Posterior vena cava (tissue), 2 donors: ENCODE measurements at places on chromosomes 7 and 10. TPM values are rescaled to one million over a fixed set of nuclear protein-coding genes. Genes with fewer than 3 reads are reported as not detected.

- no peak for DNase-seq
Measured at GRCh38 chr10:114761205-114762193, 60.1 kb upstream of the FHIP2A start.

DNA sequence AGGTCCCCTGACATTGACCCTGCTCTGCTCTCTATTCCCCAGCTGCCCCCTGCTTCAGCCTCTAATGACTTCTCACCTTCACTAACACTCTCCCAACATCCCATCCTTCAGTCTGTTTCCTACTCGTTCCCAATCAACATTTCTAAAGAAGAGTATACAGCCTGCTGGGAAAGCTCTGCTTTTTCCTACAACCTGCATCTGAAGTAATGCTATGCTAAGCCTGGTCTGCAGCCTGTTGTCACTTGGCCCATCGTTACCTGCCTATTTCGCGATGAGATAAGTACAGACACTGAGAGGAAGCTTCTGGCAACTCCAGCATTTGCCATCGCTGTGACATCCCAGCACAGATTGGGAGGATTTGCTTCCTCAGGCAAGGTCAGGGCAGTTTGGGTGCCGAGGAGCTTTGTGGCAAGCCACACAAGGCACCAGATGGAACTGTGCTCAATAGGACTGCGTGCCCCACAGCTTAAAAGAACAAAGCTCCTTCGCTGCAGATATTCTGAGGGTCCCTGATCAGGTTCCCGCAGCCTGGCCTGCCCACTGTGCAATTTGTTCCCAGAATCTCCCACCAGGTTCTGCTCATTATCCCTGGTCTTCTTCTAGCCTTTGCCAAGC, 51.4 kb downstream of the PKD1L1 start:
- DNase-seq = no peak

DNA sequence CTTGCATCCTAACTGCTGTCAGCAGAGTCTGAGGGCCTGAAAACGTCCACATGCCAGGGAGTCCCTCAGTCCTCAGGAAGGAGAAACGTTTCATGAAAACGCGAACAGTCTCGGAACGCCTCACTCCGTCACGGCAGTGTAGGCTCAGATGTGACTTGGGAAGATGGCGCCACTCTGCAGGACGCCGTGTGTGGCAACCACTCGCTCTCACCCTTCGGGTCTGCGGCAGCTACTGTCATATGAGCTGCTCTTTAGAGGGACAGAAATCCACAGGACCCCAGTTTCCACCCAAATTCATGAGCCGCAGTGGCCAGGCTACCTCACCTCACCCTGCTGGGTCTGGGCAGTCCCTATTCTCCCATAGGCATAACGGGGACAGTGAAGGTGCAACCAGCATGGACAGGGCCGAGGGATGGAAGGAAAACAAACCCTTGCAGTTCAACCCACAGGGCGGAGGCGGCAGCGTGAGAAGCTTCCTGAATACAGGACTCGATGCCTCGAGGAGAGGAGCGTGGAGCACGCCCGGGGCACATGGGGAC, 438.3 kb downstream of the DNAJB6 start:
- no peak for DNase-seq

DNA sequence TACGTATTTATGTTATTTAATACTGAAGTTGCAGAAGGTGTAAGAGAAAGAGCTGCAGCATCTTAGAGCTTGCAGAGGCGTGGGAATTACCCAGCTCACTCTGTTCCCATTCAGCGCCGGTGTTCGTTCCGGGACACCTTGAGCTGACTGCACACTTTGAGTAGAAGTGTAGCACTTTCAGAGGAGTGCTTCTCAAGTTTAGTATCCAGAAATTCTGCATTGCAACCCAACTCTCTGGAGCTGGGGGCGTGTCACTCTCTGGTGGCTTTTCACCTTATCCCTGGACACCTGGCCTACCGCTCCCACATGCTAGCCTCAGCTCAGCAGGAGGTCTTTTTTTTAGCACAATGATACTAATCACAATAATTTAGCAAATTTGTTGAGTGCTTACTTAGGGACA, 66.4 kb upstream of the SHH start:
- no peak for DNase-seq

DNA sequence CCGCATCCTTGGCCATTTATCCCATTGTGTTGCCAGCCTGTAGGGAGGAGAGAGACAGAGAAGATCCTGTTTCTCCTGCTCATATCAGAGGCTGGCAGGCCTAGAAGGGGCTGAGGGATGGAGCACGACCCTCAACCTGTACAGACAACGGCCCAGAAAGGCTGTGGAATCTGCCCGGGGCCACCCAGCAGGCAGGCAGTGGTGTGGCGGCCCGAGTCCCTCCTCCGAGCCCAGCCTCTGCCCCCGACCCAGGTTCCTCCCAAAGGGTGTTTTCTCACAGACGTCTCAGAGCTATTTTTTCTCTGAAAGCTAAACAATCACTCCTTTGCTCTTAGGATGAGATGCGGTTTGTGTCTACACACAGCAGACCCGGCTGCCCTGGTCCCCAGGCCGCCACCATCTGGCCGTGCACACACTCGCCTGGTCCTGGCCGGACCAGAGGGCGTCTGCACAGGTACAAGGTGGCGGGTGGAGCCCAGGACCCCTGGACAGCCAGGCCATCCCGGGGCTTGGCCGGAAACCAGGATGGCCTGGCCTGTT, 69.3 kb downstream of the FOXL3 start:
- DNase-seq = peak; percentile 63

- peak; percentile 94 for DNase-seq
Measured at GRCh38 chr10:102133373-102134195, 744 bp downstream of the PPRC1 start.

GRCh38 chr10:24790073-24790472, 66.4 kb upstream of the ARHGAP21 start:
- no peak for DNase-seq

DNA sequence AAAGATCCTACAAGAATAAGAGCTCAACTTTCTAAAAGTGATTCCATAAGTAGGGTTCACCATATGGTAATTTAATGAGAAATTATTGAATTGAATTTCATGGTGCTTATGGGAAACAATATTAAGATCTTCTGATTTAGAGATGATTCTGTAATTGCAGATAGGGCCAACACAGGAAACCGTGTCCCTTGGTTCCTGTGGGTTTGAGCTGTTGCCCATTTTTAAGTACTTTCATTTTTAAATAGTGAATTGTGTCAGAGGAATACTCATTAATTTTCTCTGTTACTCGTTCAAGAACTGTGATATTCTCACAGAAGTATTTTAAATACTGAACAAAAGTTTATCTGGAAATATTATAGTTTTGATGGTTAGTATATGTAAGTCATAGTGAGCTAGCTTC, 129.2 kb downstream of the SRI start:
- DNase-seq = no peak

DNA sequence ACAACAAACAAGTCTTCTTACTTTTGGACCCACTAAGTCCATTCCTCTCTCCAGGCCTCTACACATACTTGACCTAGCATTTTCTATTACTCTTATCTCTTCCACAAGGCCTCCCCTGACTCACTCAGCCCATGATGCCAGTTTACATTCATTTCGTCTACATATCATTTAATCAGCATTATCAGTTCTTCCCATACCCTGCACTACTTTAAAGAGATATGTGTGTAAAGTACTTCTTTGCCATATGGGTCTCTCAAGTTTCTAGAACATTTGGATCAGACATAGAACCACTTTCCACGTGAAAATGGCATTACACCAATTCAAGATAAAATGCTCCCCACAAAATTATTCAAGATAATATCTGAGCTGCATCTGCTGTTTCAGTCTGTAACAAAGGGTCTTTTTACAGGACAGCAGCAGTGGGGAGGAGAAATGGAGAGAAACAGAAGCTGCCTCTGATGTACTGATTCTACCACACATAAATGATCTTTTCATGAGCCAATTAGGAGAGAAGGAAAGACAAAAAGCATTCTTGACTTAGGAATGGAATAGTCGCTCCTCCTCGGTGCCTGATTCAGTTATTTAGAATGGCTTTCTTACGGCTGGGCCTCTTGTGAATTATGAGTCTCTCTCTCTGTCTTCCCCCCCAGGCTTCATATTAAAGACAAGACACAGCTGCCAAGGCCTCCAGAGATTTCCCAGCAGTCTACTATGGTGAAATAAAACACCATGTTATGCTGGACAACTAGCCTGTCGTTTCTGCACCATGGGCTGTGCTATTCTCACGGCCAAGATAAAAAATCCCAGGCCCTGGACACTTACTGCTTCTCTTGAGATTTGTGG, 46.9 kb upstream of the SEPTIN7 start:
- DNase-seq = no peak

DNA sequence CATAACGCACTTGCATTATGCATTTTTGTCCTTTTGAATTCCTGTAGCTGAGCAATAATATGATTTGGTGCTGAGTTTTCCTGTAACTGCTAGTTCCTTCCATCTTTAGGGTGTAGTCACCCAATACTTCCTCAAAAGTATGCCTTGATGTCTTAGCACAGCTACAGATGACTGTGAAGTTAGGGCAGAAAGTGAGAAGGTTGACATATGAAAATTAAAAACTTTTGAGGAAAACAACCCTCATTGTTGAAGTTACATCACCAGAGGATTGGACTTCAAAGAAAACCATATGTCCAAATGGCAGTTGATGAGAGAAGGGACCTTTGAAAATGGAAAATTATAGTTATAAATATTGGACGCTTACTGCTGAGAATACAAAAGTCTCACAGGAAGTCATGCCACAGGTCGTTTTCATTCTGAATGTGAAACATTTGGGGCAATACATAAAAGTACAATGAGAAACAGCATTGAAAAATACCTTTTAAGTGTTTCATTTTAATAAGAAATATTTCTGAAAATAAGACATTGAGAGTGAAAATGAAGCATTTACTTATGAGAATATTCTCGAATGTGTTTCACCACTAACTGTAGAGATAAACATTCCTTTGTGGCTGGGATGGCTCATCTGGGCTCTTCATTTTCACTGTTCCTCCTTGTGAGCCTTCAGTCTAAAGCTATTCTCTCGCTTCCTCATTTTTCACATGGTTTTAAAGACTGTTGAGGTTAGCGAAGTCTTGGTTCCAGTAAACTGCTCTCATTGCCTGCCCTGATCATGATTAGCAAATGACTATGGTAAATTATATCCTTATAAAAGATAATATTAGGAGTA, 61.4 kb upstream of the NME8 start:
- DNase-seq = no peak

DNA sequence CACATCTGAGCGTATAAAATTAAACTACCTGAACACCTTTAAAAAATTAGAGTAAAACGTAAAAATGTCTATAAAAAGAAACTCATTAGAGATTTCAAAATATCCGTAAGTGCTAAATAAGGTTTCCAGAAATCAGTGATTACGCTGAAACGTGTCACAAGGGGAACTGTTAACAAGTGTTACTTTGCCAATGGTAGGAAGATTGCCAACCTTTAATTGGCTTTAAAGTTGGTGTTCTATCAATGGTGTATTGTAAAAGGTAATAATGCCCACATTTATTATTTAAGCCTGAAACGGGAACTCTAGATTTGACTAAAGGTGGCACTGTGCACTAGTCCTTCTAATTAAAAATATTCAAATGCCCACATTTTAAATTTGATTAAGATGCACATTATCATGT, 37.8 kb upstream of the HIBADH start:
- DNase-seq = no peak

DNA sequence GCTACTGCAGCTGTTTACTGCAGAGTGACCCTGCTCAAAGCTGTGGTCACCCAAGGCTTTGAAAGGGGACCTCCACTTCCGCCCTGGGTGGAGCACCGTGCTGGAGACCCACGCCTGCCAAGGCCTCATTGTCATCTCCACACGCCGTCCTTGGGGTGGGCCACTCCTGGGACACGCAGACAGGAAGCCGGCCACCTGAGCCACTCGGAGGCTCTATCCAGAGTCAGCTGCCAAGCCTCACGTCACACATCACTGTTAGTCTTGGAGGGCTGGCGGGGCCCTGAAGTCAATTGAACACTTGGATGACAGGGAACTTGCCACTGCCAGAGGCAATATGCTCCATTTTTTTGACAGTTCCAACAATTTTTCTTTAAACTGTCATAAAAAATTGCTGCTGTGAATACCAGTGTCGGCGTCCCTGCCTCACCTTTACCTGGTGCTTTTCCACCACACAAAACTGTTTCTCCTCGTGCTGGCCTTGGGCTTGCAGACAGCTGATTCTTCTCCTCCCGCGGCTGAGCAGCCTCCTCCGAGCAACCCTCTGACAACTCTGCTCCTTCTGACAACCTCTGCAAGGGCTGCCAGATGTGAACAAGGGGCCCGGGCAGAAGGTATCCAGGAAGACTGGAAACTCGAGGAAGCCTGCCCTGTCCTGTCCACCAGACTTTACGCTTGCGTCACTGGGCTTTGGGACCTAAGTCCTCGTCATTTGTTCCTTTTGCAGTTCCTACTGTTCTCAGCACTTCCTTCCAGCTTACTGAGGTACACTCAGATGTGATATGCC, 81.9 kb downstream of the EGFR start:
- DNase-seq = peak; percentile 88

GRCh38 chr7:49564379-49564714, 209.1 kb upstream of the VWC2 start:
- DNase-seq = no peak

DNA sequence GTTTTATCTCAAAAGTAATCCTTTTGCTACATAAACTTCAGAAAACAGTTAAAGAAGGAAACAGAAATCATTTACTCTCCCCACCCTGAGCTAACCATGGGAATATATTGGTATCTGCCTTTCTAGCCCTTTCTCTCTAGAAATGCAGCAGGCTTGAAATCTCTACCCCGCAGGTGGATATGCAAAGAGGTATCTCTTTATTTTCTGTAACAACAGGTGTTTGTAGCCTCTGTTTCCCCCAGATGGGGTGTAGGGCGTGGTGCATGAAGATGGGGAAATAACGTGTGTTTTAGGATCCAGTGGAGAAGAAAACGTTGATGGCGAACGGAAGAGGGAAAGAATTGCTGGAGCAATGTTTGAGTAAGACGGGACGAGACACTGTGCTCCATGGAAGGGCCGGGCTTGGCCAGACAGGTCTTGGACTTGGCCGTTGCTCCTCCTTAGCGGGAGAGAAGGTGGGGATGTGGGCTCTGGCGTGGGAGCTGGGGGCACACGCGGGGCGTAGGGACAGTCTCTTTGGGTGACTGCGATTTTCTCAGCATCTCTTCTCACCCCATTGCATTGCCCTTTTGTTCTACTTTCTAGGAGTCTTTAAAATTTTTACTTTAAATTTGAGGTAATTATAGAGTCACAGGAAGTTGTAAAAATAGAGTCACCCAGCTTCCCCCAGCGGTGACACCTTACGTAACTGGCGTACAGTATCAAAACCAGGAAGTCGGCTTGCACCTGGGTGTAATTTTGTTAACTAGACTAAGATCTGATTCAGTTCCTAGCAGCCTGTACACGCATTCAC, 82.9 kb downstream of the ELFN1 start:
- DNase-seq = peak; percentile 31

- DNase-seq = no peak
Measured at GRCh38 chr10:73131301-73131700, 21.0 kb downstream of the NUDT13 start.

GRCh38 chr7:36509962-36510361, 120.3 kb downstream of the ANLN start:
- no peak for DNase-seq

- no peak for DNase-seq
Measured at GRCh38 chr10:98077223-98077622, 46.8 kb upstream of the CRTAC1 start.

Gene LSM8
- total RNA-seq = 20.8 TPM

Gene USP6NL
- 11.2 TPM for total RNA-seq

Gene KLLN
- total RNA-seq = 0.88 TPM

Gene ADAM22
- 18.4 TPM for total RNA-seq

Gene NET1
- total RNA-seq = 113 TPM

Gene TMEM196
- 1.6 TPM for total RNA-seq

Gene ACTR1A
- total RNA-seq = 102 TPM

Gene AKR1D1
- not detected for total RNA-seq

Gene MINDY3
- 32.4 TPM for total RNA-seq

Gene TMEM229A
- total RNA-seq = 0.10 TPM

Gene POT1
- 23.6 TPM for total RNA-seq

Gene RNF148
- total RNA-seq = 1.1 TPM

Gene FBXL13
- 1.7 TPM for total RNA-seq

Gene HOXA4
- 9.5 TPM for total RNA-seq
